ENCODE measurements at places on chromosomes 11 and 22. TPM values are rescaled to one million over a fixed set of nuclear protein-coding genes. Genes with fewer than 3 reads are reported as not detected.

GRCh38 chr11:27386181-27386845 is 23.3 kb upstream of the CCDC34 start:
- DNase-seq, result no peak

- no peak for DNase-seq
These were observed 16.2 kb downstream of the DYNC2H1 start for GRCh38 chr11:103125462-103125861.

DNA sequence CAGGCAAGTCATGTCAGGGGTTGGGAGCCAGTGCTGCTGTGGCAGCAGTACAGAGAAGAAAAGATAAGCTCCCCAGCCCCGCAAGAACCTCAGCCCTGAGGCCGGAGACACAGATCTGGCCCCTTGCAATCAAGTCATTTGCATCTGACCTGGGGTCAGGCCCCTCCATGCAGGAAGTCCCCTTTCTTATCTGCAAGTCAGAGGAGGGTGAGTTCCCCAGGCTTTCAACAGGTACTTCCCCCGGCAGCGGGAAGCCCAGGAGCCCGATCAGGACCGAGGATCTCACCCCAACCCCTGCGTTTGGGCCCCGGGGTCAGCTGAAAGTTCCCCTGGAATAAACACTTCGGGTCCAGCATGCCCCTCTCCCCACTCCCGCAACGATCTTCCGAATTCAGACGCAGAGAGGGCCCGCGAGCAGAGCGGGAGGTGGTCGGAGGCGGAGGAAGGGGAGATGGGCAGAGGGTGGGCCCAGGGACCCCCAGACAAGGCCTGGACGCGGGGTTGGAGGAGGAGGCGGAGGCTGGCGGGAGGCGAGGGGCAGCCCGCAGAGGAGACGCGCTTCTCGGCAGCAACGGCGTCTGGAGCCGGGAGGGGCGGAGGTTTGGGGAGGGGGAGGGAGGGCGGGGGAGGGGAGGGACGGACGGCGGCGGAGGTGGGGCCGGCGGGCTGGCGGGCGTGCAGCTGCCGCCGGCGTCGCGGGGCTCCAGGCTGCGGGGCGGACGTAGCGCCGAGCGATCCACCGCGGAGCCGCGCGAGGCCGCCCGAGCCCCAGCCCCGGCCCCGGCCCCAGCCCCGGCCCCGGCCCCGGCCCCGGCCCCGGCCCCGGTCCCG is at the start of gene TSPAN18:
TSS of gene TSPAN18 (plus strand) at position 680 of the 831 bp plus-strand sequence. CDS start 179,455 bp downstream, outside the sequence.
- DNase-seq, result peak; percentile 58

DNA sequence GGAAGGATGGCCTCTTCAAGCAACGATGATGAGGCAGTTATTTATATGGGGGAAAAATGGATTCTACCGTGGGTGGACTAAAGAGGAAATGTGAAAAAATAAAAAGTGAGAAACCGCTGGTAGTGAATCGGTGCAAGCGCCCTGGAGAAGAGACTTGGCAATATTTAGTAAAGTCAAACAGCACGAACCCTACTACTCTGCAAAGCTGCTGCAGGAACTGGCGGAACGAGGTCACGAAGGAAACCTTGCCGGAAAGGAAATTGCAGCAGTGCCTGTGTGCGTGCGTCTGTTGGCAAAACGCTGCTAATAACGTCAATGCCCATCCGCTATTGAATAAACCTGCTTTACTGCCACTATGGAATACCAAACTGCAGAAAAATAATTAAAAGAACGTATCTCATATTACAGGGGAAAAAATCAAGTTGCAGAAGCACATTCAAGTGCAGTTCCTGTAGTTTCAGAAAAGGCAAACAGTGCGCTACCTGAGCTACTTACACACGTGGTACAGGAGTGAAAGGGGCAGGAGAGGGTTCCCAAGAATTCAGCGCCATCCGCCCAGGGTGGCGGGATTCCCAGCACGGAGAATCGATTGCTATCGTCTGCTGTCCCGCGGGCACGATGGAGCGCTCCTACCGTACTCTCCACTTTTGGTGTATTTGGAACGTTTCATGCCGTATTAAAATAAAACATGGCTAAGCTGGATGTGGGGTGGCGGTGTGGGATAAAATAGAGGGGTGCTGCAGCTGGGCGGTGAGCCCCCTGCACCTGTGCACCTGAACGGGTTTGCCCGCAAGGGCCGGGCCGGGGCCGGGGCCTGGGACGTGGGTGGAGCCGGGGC is 585 bp upstream of the NADSYN1 start:
- no peak for DNase-seq

GRCh38 chr11:2511421-2512369 is 66.9 kb downstream of the KCNQ1 start:
- DNase-seq, result no peak

DNA sequence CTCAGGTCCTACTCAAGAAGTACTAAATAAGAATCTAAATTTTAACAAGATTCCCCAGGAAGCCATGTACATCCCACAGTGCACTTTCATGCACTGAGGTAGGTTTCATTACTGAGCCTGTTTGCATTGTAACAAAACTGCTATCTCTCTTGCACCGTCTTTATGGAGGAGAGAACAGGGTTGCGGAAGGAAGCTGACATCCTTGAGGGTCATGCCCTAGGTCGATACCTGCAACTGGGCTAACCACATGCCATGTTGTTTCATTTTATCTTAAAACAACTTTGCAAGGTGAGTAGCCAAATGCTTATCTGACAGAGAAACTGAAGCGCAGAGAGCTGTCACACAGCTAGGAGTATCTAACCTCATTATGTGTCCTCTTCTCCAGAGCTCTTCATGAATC is 656.3 kb upstream of the TENM4 start:
- no peak for DNase-seq

DNA sequence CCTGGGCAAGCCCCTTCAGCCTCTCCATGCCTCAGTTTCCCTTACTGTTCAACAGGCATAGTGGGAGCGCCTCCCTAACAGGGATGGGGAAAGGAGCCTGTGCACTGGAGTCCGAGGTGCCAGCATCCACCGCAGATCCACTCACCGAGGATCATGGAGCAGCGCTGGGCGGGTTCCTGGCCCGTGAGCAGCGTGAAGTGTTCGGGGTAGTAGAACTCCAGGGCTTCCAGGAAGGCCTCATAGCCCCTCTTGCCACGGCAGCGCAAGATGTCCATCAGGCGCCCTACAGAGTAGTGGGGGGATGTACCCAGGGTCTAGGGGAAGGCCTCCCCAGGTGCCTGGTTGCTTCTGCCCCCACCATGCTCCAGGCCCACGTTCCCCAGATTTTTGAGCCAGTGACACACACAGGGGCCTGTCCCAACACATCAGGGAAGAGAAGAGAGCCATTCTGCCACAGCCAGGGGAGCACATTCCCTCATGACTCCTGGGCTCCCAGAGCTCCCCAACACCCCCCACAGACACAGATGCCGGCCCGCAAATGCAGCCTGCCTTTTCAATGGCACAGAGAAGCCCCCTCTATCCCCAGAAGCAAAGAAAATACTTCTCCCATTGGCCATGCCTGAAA is 1.3 kb downstream of the CARD10 start:
- no peak for DNase-seq

- DNase-seq, result no peak
These were observed 33.9 kb upstream of the CLTCL1 start for GRCh38 chr22:19325296-19325948.

DNA sequence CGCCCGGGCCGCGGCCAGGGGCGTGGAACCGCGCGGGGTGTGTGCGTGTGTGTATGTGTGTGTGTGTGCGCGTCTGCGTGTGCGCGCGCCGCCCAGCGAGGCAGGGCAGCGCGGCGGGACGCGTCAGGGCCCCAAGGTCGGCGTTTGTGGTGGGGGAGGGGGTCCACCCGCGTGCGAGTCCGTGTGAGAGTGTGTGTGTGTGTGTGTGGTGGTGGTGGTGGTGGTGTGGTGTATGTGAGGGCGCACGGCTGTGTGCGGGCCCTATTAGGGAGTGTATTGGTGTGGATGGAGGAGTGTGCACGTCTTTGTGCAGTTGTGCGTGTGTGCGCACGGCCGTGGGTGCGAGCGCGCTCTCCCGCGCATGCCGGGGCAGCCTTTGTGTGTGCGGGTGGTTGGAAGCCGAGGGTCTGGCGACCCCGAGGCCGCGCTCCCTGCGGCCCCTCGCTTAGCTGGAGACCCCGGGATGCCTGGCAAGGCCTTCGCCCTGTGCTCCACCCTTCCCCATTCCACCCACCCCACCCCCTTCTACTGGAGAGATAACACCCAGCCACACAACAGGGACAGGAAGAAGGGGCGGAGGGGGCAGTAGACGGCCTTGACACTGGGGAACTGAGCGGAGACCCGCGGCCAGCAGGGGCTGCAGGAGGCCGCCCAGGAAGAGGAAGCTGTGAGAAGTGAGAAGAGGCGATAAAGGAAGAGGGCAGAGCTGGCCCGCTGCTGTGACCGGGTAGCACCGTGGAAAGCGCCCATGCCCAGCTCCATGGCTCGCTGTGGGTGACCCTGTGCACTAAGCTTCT is 528 bp upstream of the ARRB1 start:
- no peak for DNase-seq

Gene GVQW3
- 8.1 TPM for total RNA-seq

- no peak for DNase-seq
These were observed 1573.8 kb downstream of the FAM181B start for GRCh38 chr11:81159900-81160299.

Gene OR52A1
- total RNA-seq, result 12.2 TPM

Gene C11orf42
- not detected for total RNA-seq

Gene PISD
- 46.0 TPM for total RNA-seq

DNA sequence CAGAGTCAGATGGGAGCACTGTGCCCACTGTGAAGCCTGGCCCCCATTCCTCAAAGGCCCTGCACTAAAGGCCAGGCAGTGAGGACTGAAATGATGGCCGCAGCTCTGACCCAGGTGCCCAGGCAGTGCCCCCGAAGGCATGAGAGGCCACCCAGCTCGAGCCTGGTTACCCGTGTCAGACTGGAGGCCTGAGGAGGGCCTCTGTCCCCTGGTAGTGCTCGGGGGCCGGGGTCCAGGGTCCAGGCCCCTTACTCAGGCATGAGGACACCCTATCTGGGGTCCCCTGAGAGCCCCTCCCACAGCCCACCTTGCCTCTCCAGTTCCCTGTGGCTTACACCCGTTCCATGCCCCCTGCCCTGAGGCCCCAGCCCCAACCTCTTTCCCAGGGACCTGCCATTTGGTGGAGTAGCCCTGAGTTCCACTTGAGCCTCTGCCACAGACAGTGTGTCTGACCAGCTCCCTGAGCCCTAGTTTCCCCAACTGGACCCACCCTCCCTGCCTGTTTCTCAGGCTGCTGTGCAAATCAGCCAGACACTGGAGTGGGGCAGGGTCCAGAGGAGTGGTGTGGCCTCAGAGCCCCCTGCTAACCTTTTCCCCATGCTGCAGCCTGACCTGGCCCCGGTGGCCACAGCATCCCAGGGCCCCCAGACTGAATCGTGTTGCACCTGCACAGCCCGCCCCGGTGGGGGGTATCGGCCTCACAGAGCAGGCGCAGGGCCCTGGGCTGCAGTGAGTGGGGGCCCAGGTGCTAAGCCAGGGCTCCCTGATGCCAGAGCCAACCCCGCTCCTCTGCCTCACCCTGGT is 10.8 kb upstream of the ANKRD13D start:
- no peak for DNase-seq

Gene GPR152
- not detected for total RNA-seq

GRCh38 chr11:2980168-2980840 is 11.8 kb downstream of the NAP1L4 start:
- no peak for DNase-seq

GRCh38 chr11:65107751-65108468 is 3.8 kb upstream of the TM7SF2 start:
- DNase-seq, result no peak

GRCh38 chr11:23988381-23989006 is 508.4 kb upstream of the LUZP2 start:
- DNase-seq, result no peak

Gene CASP1
- total RNA-seq, result not detected

DNA sequence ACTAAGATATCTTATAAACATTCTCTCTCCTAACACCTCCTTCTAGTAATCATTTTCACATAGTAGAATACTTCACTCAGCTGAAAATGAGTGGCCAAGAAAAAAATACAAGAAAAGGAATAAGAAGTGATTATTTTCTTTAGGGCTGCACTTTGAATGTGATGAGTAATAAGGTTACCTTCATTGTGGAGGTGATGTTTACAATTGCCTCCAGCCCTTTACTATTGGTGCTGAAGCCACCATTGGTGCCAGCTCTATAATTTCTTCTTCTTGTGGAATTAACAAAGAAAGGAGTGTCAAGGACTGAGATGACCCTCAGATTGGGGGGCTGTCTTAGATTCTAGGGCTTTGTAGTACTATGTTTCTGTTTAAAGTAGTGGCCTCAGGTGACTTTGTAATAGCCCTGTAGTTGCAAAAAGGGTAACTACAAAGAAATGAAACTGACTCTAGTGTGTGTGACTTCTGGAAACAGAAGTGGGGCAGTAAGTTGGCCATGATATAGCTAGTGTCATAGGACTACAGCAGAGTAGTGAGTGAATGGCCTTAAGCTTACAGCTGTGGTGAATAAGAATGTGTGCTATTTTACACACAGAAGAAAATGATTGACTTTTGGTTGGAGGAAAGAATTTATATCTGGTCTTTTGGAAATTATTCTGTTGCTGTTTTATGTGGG is 287.2 kb downstream of the TMEM135 start:
- no peak for DNase-seq

Gene SAC3D1
- total RNA-seq, result 19.4 TPM

DNA sequence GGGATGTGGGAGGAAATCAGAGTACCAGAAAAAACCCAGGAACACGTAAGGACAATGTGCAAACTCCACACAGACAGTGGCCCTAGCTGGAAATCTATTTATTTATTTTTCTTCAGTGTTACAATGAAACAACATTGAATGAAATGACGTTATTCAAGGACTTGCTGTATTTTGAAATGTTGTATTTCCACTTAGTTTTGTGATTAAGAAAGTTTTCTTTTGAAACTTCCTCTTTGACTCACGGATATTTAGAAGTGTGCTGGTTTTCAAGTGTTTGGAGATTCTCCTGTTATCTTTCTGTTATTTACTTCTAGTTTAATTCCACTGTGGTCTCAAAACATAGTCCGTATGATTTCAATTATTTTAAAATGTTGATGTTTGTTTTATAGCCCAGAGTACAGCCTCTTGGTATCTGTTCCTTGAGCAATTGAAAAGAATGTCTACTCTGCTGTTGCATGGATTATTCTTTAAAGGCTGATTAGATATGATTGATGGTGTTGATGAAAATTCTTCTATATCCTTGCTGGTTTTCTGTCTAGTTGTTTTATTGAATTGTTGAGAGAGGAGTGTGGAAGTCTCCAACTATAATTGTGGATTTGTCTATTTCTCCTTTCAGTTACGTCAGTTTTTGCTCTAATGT is 141.0 kb downstream of the ARHGAP20 start:
- DNase-seq, result no peak

Gene OR5T2
- not detected for total RNA-seq

Gene PHETA2
- 8.0 TPM for total RNA-seq

Gene IRAG1
- total RNA-seq, result 2.7 TPM
